ENCODE measurements at places on chromosomes 11 and 22.

DNA sequence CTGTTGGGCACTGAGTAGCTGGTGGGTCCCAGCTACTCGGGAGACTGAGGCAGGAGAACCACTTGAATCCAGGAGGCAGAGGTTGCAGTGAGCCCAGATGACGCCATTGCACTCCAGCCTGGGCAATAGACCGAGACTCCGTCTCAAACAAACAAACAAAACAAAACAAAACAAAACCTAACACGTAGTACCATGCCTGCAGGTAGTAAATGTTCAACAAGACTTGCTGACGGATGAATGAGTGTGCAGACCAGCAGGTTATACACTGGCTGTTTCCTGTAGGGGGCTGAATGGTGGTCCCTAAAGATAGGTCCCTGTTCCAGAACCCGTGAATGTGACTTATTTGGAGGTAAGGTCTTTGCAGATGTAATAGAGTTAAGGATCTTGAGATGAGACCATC, 12.8 kb upstream of the MRGPRD start:
- no peak for DNase-seq

DNA sequence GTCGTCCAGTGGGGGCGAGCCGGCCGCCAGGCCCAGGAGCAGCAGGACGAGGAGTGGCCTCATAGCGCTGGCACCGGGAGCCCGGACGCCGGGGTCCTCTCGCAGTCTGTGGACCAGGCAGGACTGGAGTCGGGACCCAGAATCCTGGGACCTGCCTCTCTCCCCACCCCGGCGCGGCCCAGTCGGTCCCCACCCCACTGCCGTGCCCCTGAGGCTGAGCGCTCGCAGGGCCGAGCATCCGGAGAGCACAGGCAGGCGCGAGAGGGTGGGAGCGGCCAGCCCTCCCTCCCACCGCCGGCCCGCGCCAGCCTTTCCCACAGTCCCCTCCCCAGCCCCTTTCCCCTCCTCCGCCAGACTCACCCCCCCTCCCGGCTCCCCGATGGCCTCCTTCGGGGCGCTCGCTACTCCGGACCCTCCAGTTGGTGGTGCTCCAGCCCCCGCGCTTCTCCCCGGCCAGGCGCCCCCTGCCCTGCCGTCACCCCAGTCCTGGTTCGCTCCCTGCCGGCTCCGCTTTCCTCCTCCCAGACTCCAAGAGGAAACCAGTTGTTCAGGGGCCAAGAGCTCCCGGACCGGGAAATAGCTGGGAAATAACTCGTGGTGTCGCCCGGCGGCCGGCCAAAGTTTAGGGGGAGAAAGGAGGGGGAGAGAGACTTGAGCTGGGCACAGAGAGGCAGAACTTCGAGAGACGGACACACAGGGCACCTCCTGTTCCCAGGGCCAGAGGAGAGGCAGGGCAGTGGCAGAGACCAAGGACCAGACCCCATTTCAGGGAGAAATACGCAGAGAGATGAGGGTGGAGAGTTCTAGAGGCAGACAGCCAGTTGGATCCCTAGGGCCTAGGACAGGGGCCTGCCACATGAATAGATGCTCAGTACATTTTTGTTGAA, at the start of gene C1QTNF5:
TSS of gene C1QTNF5 (minus strand) at position 549 of the 887 bp plus-strand sequence. CDS start at position 63, 486 bp downstream.
- no peak for DNase-seq

DNA sequence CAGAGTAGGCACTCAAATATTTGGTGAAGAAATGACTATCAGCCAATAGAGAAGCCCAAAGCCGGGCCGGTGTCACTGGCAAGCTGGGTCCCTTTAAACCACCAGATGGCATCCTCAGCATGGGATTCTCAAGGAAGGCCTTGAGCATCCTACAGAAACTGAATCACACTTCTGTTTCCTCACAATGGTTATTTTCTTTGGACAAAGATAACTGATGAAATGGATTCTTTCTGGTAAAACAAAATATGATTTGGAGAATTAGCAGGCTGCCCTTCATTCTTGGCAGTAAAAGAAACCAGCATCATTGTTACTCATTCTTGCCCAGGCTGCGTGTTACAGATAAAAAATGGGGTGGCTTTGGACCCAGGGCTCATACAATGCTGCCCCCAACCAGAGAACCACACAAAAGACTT, 30.3 kb upstream of the ASPHD2 start:
- DNase-seq, result no peak

DNA sequence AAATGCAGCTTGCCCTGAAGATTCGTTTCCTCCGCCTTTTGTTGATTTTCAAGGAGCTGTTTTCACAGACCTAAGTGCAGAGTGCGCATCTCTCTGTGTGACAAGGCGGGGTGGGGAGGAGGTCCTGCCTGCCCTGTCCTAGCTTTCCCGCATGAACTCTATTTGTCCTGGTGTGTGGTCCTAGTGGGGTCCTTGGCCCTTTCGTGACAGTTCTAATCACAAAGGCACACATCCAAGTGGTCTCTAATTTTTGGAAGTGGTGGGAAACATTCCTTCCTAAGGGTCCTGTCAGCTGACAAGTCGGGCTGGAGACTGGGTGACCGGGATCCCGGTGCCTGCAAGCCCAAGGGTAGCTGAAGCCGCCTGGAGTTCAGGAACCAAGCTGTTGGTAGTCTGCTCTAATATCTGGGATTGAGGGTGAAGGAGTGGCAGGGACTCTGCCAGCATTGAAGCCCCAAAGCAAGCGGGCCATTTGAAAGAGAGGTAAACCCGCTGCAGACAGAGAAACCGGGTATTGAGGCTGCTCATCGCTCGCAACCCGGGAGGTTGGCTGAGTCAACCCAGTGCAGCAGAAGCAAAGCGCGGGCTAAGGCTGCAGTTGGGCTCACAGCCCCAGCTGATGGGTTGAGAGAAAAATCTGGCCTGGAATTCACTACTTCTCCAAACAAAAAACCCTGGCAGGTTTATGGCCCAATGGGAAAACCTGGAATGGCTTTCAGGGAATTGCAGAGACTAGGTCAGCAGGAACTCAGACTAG, 28.1 kb upstream of the FBXO3 start:
- DNase-seq, result no peak

DNA sequence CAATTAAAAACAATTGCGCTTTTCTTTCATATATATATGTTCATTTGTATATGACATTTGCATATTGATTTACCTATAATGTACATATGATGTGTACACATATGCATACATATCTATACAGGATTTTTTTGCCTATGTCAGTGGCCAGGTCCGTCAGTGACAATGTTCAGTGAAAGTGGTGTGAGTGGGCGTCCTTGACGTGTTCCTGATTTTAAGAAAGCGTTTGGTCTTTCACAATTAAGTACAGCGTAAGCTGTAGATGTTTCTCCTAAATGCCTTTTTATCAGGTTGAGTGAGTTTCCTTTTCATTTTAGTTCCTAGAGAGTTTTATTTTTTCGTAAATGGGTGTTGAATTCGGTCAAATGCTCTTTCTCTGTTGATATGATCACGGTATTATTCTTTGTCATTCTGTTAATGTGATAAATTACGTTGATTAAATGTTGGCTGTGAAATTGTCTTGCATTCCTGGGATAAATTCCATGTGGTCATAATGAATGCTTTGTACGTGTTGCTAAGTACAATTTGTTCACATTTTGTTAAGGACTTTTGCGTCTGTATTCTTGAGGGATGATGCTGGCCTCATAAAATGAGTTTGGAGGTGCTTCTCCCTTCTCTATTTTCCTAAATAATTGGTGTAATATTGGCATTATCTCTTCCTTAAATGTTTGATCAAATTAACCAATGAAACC, 10.6 kb upstream of the GNB1L start:
- DNase-seq, result no peak

GRCh38 chr11:23520226-23520960, 660.1 kb upstream of the CCDC179 start:
- DNase-seq, result no peak

DNA sequence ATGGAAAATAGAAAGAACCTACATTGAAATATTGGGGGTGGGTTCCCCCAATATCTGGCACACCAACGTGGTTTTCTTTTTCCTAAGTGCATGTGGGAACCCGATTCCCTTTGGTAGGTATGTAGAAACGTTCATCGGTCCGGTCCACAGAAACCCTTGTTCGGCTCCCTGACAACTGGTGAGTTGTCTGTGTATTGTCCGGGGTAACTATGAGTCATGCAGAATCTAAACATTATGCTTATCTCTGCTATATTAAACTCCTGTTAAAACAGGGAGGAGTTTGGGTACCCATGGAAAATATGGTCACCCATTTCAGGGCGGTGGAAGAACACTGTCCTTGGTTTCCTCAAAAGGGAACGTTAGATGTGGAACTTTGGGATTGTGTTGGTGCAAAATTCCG, 25.1 kb upstream of the ALDH3B2 start:
- DNase-seq, result no peak

- DNase-seq, result no peak
Measured at GRCh38 chr11:129394709-129395108, 19.1 kb downstream of the BARX2 start.

DNA sequence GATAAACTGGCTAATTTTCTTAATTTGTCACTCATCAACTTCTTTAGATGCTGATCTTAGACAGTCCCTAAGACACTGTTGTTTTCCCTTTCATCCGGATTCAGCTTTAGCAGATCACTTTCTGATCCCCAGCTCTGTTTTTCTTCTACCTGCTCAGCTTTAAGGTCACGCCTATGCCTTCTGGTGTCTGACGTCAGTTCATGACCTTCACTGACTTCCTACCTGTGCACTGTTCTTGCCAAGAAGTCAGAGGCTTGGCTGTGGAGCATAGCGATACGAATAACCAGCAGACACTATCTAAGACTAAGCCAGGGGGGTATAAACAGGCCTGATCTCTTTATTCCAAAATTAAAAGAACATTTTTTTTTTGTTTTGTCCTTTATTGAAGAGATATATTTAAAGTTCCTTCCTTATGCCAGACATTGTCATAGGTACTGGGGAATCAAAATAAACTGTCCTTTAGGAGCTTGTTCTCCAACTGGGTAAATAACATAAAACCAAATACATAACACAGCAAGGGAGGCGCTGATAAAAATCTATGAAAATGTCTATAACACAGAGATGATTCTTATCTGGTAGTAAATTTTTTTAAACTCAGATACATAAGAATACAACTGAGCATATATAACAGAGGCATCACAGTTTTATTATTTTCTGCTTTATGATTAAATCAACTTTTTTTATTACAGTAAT, 352.2 kb upstream of the CTSC start:
- DNase-seq, result no peak

DNA sequence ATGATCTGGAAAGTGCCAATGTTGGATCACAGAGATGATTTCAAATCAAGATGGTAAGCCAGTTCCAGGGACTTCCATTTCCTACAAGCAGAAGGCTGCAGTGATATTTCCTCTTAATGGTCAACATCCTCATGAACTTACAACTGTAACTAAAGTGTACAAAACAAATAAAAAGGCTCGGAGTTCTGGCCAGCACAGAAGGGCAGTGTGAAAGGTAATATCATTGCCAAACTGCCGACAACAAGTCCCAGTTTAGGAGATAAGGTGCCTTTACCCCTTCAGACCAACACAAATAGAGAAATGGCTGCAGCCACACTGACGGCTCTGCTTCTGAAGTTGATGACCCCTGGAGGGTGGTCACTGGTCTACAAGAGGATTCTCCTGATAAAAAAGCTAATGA, 91.1 kb downstream of the ETS1 start:
- DNase-seq, result no peak

- no peak for DNase-seq
Measured at GRCh38 chr11:16099343-16099900, 256.9 kb downstream of the SOX6 start.

- no peak for DNase-seq
Measured at GRCh38 chr11:134657631-134658030, 245.6 kb upstream of the B3GAT1 start.

- no peak for DNase-seq
Measured at GRCh38 chr22:29994027-29994715, 86.1 kb upstream of the HORMAD2 start.

DNA sequence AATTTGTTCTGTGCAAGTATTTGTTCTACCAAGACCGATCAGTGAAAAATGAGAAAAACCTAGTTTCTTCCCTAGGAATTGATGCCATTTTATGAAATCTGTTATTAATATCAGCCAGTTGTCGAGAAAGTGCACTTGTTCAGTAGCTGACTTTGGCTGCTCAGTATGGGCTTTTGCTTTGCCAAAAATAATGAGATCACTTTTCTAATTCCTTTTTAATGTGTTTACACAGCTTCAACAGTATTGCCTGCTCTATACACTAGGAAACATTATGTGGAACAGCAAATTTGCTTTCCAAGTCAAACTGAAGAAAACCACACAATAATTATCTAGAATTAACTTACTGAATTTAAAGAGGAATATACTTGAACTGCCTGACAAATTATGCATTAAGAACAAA, 34.4 kb downstream of the SCUBE2 start:
- DNase-seq, result no peak

- DNase-seq, result no peak
Measured at GRCh38 chr11:127493330-127494022, 492.9 kb upstream of the KIRREL3 start.

GRCh38 chr11:70583781-70584218, 185.5 kb downstream of the CTTN start:
- no peak for DNase-seq

DNA sequence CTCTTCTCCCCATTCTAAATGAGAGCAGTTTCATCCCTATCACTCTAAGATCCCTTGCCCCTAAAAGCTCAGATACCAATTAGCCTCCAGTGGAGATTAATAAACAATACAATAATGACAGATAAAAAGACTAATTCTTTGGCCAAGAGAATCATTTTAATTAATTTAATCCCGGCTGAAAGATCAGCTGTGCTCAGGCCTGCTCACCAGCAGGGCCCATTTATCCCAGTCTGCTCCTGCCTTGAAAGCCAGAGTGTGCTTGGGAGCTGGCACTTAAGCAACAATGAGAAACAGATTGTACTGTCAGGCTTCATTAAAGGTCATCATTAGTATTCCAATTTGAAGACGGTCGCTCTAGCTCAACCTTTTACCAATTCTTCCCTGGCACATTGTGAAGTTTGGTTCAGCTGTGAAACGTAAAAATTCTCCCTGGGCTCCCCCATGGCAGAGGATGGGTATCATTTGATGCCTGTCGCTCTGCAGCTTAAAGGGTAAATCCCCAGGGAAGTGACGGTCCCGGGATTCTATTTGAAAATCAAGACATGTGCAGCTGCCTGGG, 36.1 kb upstream of the HTATIP2 start:
- no peak for DNase-seq

GRCh38 chr22:44464000-44464399, 34.0 kb downstream of the RTL6 start:
- DNase-seq, result no peak

DNA sequence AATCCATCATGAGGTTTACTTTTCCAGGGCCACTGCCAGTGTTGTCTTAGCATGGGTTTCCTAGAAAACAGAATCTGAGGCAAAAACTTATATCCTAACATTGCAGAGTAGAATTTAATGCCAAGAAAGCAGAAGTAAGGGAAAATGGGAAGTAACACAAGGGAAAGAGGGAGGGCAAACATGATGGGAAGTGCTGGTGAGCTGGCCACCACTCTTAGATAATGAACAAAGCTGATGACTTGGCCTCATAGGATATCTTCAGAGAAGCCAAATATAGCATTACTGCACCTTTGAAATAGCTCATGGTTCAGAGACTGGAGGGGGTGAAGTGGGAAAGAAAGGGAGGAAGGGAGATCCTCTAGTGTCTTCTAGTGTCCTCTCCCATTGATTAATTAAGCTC, 24.8 kb upstream of the CALCB start:
- no peak for DNase-seq

- no peak for DNase-seq
Measured at GRCh38 chr22:49046546-49047361, 780.9 kb downstream of the BRD1 start.

- no peak for DNase-seq
Measured at GRCh38 chr11:74725701-74726100, 5.5 kb downstream of the CHRDL2 start.

Data from stimulated activated CD4-positive, alpha-beta T cell treated with anti-CD3 and anti-CD28 coated beads, TNF-alpha, amount 100 ng/mL, for 1 hour (primary cell).